Stimulated activated CD4-positive, alpha-beta T cell treated with anti-CD3 and anti-CD28 coated beads, Interleukin-2, amount 100 ng/mL, for 24 hours (primary cell): ENCODE measurements at places on chromosomes 13 and 19.
A peak's percentile ranks its signal among the peaks of the same experiment; 100 is the strongest.

- no peak for DNase-seq
Measured at GRCh38 chr19:16316506-16316882, 8.1 kb upstream of the KLF2 start.

GRCh38 chr19:10643172-10643967, 10.8 kb upstream of the ILF3 start:
- DNase-seq, result no peak

DNA sequence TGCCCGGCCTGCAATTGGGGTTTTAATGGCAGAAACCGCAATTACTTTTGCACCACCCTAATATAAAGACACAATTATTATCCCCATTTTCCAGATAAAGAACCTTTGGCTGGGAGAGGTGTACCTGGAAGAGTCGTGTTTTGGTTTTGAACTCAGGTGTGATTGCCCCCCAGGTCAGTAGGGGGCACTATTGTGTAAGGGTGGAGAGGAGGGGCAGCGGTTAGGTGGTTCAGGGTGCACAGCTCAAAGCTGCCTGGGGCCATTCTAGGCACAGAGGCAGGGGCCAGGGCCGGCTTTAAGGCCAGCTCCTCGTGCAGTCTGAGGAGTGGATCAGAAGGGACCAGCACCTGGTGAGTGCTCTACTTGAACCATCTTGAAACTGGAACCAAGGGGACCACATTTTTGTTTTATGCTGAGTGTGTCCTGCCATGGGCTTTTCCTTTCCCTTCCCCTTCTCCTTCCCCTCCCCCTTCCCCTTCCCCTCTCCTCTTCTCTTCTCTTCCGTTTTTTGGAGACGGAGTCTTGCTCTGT, 5.8 kb upstream of the FCGRT start:
- DNase-seq, result peak; percentile 80

DNA sequence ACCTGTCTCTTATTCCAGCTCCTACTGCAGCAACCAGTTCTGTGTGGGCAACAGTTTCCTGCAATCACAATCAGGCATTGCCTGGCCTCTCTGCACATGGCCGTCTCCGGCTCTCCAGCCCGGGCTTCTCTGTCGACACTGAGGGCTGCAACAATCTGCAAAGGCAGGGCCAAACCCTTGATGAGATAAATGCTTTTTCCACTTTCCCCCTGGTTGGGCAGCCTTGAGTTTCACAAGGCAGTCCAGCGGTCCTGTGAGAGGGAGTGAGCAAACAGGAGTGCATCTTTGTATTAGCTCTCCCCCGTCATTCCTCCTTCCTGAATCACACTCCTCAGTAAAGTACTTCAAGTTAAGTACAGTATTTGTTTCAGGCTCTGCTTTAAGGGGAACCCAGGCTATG, 40.7 kb upstream of the VWA8 start:
- no peak for DNase-seq

GRCh38 chr19:40457048-40457447, 8.5 kb downstream of the BLVRB start:
- no peak for DNase-seq

GRCh38 chr19:19460761-19461265, 54.5 kb downstream of the TSSK6 start:
- DNase-seq, result peak; percentile 76

- DNase-seq, result no peak
Measured at GRCh38 chr19:31296741-31297390, 52.4 kb downstream of the TSHZ3 start.

GRCh38 chr19:14826006-14826405, 9.0 kb downstream of the OR7A5 start:
- DNase-seq, result no peak

DNA sequence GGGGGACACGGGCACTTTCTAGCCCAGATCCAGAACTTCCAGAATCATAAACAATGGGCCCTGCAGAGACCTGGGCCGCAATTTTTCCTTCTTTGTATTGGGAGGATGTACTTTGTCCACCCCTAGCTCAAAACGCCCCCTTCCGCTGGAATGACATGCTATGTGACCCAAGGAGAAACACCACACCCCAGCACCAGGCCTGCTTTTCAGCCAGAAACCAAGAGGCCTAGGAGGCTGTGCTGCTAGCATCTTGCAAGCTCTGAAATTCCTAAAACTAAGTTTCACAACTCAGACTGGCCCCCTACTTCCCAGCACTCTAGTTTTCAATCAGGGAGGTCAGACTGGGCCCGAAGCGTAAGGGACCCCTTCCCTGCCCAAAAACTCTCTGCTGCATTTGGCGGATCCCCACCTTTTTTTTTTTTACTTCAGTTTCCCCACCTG, 538 bp downstream of the LSM4 start:
- peak; percentile 67 for DNase-seq

GRCh38 chr13:46612267-46612666, 59.3 kb downstream of the LRCH1 start:
- no peak for DNase-seq

GRCh38 chr13:40124633-40125015, 469.2 kb downstream of the COG6 start:
- DNase-seq, result no peak
